ENCODE measurements at places on chromosomes 2 and 18. TPM values are rescaled to one million over a fixed set of nuclear protein-coding genes. Genes with fewer than 3 reads are reported as not detected.
A peak's percentile ranks its signal among the peaks of the same experiment; 100 is the strongest.

GRCh38 chr18:62364558-62364957 lies 39.4 kb downstream of the TNFRSF11A start:
- DNase-seq: no peak

- DNase-seq: peak; percentile 76
These were observed 368.4 kb downstream of the MTX2 start for GRCh38 chr2:176637486-176638166.

GRCh38 chr18:22509423-22509822 lies 91.7 kb upstream of the CTAGE1 start:
- DNase-seq: no peak

LMAN1 gene
- 64.1 TPM for total RNA-seq
